Activated CD4-positive, alpha-beta memory T cell treated with anti-CD3 and anti-CD28 coated beads, Interleukin-2, amount 10 ng/mL, durations not matched to agents 7 days and 5 days (primary cell): ENCODE measurements at places on chromosomes 2 and 18. TPM values are rescaled to one million over a fixed set of nuclear protein-coding genes. Genes with fewer than 3 reads are reported as not detected.
A peak's percentile ranks its signal among the peaks of the same experiment; 100 is the strongest.

DNA sequence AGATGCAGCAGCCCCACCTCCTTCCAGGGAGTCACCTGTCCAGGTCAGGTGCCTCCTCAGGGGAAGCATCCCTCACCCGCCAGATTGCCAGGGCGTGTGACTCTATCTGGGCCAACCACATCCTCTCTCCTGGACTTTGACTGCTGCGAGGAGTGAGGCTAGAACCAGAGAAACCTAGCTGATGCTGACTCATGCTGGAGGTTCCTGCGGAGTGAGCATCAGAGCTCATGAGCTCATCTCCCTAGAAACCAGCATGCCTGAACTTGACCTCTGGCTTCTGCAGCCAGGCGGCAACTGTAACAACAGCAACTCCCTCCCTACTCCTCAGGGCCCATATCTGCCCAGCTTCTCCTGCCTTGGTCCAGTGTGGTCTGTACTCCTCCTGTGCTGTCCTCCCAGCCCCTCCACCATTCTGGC is 28.3 kb upstream of the NT5DC4 start:
- peak; percentile 86 for DNase-seq

DNA sequence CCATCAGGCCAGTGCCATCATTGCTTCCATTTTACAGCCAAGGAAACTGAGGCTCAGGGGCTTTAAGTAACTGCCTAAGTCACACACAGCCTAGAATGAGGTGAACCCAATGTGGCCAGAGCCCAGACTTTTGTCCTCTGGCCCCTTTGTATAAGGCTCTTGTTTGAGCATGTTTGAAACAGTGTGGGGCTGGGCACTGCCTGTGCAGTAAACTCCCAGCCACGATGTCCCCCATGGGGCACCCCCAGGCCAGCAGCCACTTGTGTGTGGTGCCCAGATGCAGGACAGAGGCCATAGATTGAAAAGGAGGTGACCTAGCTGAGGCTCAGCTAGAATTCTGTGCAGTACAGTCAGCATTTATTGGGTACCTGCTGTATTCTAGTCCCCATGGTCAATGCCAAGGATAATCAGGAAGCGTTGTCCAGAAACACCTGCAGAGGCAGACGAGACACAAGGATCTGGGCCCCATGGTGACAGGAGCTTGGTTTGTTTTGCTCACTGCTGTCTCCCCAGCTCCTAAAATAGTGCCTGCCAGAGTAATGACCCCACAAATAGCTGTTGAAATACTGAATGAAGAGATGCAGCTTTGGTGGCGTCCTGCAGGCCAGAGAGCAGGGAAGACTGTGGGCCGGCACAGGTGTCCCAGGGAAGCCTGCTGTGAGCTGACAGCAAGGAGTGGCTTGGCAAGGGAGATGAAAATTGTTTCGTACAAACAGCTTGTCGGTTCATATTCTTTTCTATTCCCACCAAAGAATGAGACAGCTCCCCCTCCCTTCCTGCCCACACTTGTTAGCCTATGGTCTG is 160.7 kb downstream of the LDLRAD4 start:
- DNase-seq: no peak

DNA sequence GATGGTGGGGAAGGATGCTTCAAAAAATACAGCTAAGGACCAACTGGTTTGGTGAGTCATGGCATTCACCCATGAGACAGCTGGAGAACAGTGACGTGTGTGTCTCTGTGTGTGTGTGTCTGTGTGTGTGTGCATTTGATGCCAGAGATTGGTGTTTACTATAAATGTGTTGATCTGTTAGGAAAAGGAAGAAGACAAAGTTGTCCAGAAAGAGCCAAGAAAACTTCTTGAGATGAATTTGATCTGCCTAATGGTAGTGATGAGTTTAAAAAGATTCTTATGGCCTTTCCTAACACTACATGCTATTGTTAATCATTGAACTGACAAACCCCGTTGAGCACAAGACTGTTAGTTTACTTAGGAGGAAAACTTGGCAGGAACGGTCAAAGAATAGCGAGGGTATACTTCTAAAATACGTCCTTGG is 36.4 kb upstream of the IL1R1 start:
- no peak for DNase-seq

GRCh38 chr2:50769406-50770181 is 262.3 kb downstream of the NRXN1 start:
- DNase-seq: no peak

DNA sequence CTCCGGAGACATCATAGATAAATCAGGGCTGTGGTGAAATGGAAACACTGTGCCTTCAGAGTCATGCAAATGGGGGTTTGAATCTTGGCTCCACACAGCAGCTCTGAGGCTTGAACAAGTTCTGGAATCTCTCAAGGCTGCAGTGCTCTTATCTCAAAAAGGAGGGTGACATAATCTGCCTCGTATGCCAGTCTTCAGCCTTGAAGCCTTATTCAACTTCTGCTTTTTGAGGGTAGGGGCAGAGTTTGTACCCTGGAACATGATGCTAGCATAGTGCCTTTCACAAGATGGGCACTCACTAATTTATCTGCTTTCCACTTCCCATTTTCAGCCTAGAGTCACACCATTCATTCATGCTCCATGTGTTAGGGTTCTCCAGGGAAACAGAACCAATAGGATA is 42.3 kb downstream of the GATA6 start:
- no peak for DNase-seq

GRCh38 chr18:37297106-37297505 is 268.5 kb downstream of the CELF4 start:
- DNase-seq: no peak

DNA sequence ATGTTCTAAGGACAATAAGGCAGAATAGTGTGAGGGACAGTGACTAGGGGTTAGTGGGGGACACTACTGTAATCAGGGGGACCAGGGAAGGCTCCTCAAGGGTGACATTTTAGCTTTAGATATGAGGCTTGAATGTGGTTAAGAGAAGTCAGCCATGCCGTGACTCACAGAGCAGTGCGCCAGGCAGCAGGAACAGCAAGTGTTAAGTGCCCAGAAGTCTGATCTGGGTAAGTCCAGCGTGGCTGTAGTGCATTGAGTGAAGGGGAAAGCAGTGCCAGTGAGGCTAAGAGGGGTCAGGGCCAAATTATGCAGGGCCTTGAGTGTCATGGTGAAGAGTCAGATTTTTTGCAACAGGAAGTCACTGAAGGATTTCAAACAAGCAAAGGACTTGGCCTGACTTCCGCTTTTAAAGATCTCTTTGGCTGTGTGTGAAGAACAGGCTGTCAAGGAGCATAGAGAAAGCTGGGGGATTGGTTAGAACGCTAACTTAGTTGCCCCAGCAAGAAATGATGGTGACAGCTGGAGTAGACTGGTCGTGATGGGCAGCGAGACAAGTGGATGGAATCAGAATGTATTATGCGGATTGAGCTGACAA is 151.5 kb downstream of the MSH2 start:
- DNase-seq: no peak

GRCh38 chr2:190582019-190582418 is 47.5 kb upstream of the NEMP2 start:
- no peak for DNase-seq

Gene PSMA8
- total RNA-seq: 0.83 TPM

Gene CROCC2
- not detected for total RNA-seq

Gene PAIP2B
- 1.8 TPM for total RNA-seq

Gene KLHL41
- not detected for total RNA-seq

Gene REG1A
- not detected for total RNA-seq

Gene OSGEPL1
- 8.0 TPM for total RNA-seq

Gene TMEM17
- 0.13 TPM for total RNA-seq

Gene ZNF521
- total RNA-seq: not detected

Gene CXCR1
- total RNA-seq: 2.7 TPM

Gene DSC1
- total RNA-seq: not detected
